ENCODE measurements at places on chromosomes 12 and 14.

DNA sequence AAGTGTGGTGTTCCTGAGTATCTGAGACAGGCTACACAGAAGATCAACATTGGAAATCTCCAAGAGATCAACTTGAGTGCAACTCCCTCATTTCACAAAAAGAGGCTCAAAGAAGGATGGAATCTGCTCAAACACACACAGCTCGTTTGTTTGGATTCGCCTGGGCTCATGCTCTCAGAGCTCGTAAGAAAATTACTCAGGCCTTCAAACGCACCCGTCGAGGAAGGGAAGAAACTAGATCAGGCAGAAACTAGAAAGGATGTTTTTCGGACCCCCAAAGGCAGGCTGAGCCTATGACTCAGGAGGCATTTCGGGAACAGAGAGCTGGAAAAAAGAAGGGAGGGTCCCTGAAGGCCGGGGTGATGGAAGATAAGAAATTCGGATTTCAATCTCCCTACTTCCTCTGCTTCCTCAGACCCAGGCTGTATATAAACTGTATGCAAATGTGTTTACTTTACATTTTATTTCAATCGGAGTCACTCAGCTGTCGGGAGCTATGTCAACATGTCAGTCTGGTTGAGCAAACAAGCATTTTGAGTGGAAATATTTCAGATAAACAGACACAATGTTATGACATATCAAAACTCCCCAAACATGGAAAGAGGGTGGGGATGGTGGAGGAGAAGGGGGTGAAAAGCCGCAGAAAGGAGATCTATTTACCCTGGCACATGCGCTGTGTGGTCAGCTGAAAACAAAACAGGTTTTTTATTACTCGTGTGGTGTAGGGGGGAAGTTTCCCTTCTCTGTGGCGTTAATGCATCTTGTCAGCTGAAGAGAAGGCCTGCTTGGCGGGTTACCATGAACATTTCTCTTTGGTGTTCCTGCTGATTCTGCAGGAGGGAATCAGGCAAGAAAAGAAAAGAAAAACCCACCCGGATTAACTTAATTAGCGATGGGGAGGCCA lies 129.1 kb upstream of the TBX3 start:
- no peak for DNase-seq

DNA sequence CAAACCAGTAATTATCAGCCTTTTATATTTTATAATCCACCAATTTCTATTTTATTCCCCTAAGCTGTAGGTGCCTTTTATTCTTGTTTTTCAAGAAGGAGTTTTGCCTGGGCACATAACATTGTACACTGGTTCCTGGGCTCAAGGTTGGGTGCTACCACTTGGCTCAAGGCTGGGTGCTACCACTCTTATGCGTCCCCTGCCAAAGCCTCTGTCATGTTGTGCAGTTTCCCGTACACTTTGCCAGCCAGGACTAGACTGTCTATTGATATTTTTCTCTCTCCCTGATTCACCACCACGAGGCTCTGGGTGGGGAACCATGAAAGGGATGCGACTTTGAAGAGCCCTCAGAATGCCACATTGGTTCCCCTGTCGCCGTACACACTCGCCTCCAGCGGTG lies 52.5 kb upstream of the VASH1 start:
- DNase-seq: no peak

GRCh38 chr12:123741937-123742572 lies 20.0 kb upstream of the DNAH10 start:
- DNase-seq: peak; percentile 69

DNA sequence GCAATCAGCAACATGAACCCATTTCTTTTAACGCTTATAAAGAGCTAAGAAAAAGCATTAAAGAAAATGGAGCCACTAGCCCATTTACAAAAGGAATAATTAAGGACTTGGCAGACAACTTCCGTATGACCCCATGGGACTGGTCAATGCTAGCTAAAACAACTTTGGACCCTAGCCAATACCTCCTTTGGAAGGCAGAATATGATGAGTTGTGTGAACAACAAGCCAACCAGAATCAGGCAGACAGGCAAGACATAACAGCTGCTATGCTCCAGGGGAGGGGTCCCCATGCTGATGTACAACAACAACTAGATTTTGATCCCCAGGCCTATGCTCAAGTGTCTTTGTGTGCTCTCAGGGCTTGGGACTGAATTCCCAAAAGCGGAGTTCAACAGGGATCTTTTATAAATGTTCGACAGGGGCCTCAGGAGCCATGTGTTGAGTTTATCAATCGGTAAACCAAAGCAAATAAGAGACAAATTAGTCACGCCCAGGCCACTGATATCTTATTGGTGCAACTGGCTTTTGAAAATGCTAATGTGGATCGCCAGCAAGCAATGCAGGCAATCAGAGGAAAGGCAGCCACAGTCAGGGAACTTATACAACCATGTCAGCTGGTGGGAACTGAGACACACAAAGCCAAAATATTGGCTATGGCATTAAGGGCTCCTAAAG lies 254.4 kb upstream of the DIO2 start:
- DNase-seq: no peak

GRCh38 chr12:62717643-62718042 lies 217.3 kb downstream of the PPM1H start:
- DNase-seq: no peak

GRCh38 chr14:23167116-23167847 lies 16.2 kb downstream of the SLC7A8 start:
- DNase-seq: no peak

DNA sequence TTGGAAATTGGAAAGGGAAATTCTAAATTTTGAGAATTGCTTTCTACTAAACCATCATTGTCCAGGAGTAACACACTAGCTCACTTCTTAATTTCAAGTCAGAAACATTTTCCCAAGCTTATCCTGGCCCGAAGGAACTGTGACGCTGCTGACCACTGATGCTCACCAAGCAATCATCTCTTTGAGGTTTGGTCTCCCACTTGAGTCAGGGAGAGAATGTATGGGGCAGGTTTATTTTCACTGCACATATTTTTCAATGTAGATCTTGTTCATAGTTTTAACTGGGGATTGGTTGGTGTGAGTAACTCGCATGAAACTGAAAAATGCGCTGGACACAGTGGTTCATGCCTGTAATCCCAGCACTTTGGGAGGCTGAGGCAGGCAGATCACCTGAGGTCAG lies 12.9 kb upstream of the RNASE10 start:
- no peak for DNase-seq

DNA sequence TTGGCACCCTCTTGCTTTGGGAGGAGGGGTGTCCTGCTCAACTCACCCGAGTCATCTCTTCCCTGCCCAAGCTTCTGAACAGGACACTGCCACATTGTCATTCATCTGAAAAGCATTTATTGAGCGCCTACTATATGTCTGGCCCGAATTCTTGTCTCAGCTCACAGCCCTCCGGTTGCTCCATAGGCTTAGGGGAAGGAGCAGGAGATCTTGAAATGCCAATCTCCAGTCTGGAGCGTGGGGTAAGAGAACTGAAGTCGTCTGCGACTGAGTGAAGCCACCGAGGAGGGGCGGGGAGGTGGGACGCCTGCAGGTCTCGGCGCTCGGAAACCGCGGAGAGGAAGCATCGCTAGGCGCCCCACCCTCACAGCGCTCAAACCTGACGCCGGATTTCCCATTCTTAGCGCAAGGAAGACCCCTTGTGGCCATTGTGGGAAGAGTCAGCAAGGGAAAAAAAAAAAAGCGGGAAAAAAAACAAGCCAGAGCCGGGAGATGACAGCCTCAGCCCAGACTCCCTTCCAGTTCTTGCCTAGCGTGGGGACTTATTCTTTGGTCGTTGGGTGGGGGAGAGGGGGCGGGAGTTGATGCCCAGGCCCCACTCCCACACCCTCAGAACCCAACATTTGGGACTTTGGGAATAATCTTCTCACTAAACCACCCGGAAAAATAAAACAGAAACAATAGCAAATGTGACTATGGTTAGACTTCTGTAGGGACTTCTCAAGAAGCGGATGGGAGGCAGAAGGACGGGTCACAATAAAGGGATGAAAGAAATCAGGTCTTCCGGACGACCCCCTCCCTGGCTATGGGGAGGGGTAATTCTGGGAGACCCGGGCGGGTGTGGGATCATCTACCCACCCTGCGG lies 28.2 kb upstream of the SMUG1 start:
- peak; percentile 84 for DNase-seq
